Fibroblast of skin of right biceps (primary cell): ENCODE measurements at places on chromosomes 2 and 18.

DNA sequence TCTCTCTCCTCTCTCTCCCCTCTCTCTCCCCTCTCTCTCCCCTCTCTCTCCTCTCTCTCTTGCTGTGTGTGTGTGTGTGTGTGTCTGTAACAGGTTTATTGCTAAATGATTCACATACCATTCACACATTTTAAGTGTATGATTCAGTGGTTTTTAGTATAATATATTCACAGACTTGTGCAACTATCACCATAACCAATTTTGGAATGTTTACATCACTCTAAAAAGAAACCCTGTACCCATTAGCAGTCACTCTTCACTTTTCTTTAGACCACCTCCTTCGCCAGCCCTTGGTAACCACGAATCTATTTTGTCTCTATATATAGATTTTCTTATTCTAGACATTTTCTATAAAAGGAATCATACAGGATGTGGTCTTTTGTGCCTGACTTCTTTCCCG, 11.4 kb downstream of the THNSL2 start:
- peak; percentile 88 for DNase-seq

DNA sequence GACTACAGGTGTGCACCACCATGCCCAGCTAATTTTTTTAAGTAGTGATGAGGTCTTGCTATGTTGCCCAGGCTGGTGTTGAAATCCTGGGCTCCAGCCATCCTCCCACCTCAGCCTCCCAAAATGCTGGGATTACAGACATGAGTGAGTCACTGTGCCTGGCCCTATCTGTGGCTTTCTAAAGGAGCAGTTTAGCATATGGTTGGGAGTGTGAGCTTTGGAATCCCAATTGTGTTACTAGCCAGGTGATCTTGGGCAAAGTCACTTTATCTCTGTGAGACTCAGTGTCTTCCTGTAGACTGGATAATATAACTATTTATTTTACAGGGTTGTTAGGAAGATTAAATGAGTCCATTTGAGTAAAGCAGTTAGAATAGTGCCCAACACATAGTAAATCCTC, 19.8 kb upstream of the SMAD4 start:
- DNase-seq = no peak

DNA sequence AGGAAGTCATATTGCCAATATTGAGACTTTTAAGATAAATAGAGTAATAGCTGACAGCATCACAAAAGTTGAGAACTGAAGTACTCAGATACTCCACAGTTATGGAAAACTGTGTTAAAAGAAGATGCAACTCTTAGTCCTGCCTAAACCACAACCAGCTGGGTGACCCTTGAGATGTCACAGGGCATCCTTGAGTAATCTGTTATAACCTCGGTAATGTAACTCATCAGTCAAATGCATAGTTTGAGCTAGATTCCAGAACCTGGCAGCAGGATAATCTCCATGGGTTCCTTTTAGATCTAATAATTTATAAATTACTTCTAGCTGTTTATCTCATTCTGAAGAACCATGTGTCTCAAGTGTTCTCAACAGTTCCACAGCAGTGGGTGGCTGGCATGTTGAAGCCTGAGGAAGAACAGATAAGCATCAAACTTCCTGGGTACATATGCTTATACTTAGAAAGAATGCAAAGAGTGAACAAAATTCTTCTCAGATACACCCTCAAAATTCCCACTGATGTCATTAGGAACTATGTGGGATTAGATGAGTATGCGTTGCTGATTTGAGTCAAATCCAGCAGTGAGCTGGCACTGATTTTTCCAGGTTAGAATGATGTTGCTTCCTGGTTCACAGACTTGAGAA, 304.1 kb upstream of the ERBB4 start:
- DNase-seq = peak; percentile 76

DNA sequence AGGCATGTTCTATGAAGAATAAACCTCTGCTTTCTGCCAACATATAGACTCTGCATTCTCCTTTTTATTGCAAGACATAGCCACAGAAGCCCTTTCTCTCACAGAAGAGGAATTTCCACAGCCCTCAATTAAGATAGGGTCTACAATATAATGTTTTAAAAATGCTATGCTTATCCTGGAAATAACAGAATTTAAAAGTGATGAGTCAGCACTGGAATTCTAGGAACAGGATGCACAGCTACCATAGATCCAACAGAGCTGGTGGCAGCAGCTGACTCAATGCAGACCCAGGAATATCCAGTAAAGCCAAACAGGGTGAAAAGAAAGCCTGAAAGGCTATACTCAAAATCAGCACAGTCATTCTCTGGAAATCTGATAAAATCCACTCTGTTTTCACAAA, 866.9 kb downstream of the TRIB2 start:
- DNase-seq = peak; percentile 29

- no peak for DNase-seq
Measured at GRCh38 chr2:16112251-16112971, 172.1 kb downstream of the MYCN start.

DNA sequence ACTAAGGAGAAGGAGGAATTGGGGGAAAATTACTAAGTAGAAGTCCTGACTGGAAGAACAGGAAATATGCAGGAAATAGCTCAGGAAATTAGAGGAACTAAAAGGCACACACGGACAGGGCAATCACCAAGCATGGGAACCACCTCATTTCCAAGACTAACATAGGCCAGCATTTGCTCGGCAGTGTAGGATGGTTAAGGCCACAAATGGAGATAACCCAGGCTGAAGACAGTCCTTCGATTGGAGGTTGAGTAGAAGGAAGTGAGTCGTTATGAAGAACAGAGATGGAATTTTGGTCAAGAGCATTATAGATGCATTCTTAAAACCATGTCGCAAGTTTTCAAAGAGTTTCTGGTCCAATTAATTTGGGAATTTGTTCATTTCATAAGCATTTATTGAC, 401.4 kb downstream of the ALK start:
- peak; percentile 90 for DNase-seq

- DNase-seq = peak; percentile 47
Measured at GRCh38 chr18:50138181-50139064, 56.5 kb downstream of the MYO5B start.

- DNase-seq = no peak
Measured at GRCh38 chr18:49021433-49022129, 70.8 kb upstream of the SMAD7 start.

- DNase-seq = no peak
Measured at GRCh38 chr2:115248066-115248465, 805.6 kb downstream of the DPP10 start.

DNA sequence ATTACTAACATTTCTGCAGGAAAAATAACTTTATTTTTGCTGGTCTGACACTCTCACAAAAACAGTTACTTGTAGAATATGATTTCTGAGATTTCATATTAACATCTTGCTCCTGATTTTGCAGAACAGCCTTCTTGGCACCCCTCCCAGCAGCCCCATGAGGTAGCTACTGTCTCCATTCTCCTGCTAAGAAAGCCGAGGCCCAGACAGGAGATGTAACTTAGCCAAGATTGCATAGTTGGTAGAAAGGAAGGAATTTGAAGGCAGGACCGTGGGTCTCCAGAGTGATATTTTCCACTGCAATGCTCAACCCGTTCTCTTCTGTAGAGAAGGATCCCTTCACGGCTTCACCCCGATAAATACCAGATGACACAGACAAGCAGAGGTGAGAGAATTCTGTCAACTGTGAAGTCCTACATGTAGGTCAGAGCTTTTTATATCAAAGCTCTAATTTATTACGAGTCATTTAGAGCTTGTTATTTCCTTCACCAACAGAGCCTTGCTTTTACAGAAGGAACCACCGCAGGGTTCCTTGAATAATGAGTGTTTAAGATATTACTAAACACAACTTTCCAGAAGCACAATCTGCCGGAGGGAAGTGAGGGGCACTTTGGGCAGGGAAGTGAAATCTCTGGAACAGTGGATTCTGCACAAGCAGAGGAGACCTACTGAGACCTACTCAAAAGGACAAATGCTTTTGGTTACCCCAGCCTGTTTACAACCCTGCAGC, 48.0 kb upstream of the MYCN start:
- no peak for DNase-seq

GRCh38 chr2:96150791-96151594, 5.8 kb upstream of the DUSP2 start:
- DNase-seq = no peak

DNA sequence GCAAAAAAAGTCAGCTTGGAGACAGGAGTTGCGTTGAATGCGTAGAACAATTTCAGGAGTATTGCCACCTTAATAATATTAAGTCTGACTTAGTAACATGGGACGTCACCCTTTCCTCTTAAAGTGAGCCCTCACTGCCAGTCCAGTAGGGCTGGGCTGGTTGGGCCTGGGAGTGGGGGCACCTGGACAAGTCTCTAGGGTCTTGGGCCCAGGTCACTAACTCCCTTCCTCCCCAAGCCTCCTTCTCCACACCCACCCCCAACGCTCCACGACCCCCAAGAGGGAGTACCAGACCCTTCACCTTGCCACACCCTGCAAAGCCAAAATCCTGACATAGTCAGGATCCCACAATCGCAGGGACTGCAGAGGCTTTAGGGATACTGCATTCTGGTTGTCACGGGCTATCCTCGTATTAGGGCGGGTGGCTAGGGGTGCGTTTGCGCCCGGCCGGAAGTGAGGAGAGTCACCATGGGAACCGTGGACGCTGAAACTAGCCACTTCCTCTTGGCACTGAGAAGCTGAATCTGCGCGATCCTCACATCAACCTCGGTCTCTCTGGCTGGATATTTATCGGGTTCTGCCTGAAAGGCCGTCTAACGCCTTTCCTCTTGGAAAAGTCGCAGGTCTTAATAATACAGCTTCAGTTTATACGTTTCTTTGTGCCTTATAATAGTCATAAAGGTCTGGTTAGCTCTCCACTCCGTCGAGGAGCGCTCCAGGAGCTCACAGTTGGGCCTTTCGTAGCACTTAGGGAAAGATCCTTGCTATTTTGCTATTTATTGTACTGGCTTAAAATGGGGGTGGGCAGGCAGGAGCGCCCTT, 10.3 kb upstream of the CXXC1 start:
- DNase-seq = peak; percentile 71

DNA sequence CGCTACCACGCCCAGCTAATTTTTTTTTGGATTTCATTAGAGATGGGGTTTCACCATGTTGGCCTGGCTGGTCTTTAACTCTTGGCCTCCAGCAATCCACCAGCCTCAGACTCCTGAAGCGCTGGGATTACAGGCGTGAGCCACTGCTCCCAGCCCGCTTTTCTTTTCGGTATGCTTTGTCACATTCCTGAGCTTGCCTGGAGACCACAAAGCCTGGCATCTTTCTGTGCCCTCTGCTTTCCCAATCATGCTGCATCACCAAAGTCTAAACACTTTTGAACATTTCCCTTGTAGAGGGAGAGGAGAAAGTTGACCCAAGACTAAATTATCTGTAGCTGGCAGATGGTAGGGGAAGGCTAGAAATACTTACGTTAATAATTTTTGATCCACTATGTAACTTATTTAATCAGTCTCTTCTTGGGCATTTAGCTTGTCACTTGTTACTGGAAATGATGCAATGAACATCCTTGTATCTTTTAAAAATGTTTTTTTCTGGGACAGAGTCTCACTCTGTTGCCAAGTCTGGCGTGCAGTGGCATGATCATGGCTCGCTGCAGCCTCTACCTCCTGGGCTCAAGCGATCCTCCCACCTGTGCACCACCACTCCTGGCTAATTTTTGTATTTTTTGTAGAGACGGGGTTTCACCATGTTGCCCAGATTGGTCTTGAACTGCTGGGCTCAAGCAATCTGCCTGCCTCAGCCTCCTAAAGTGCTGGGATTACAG, 2.7 kb upstream of the NPC1 start:
- DNase-seq = peak; percentile 49

GRCh38 chr2:14543284-14543683, 89.2 kb upstream of the LRATD1 start:
- no peak for DNase-seq

DNA sequence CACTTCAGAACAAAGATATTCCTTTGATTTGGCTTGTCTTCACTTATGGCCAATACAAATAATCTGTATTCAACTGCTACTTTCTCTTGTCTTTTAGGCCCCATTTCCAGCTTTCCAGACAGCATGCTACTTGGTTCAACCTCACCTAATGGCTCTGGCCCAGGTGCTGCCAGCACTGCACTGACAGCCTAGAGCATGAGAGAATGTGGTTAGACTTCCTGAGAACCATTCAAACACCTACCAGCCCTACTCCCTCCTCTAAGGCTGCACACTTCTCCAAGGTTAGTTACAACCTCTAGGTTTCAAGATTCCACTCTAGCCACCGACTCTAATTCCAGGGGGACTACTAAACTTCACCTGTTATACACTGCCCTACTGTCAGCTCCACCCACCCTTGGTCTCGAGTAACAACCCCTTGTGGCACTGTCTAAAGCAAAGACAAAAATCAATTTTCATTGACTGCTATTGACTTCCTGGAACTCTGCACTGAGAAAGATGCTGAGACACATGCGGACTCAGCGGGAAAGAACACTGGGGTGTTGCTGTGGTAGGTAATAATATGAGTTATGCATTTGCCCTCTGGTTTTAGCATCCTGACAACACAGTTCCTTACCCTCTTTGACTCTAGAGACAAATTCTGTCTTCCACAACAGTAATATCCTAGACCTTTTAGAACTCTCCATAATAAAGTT, 38.2 kb downstream of the PLEKHM3 start:
- no peak for DNase-seq

DNA sequence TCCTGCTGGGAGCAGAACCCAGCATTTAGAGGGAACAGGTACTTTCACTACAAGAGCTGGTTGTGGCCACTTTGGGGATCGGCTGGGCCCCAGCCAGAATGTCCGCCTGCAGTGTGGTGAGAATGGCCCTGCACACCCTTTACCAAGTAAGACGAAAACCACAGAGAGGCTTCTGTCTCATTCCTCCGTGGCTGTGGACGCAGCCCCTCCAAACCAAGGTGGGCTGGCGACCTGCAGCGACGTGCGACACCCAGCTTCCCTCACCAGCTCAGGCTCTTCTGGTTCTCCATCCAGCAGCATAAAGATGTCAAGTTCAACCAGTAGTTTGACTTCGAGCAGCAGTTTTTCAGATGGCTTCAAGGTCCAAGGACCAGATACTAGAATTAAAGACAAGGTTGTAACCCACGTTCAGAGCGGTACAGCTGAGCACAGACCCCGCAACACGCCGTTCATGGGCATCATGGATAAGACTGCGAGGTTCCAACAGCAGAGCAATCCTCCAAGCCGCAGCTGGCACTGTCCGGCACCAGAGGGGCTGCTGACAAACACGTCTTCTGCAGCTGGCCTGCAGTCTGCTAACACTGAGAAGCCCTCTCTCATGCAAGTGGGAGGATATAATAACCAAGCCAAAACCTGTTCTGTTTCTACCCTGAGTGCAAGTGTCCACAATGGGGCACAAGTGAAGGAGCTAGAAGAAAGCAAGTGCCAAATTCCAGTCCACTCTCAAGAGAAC, 56.2 kb downstream of the WDSUB1 start:
- DNase-seq = no peak

GRCh38 chr2:134586326-134586965, 132.4 kb downstream of the TMEM163 start:
- DNase-seq = no peak

- DNase-seq = no peak
Measured at GRCh38 chr2:119426396-119426675, 5.3 kb upstream of the TMEM37 start.

DNA sequence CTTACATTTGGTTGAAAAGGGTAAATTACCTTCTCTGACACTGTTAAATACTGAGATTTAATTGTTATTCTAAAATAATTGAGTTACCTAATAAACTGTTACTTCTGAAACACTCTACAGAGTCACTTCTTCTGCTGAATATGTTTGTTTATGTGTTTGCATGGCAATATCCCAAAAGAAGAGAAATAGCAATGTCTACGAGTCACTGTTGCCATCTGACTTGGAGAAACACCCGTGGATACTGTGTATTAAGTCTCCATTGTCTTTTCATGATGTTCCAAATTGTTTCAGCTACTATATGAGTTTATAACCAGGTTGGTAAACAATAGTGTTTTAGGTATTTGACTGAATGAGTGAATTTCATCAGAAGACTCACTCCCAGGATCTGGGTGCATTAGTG, 754.2 kb upstream of the ID2 start:
- peak; percentile 19 for DNase-seq

GRCh38 chr2:48122166-48122565, 215.9 kb upstream of the FBXO11 start:
- no peak for DNase-seq
